ENCODE measurements at places on chromosomes 3 and 15.

- no peak for DNase-seq
These were observed 25.7 kb downstream of the ZDHHC3 start for GRCh38 chr3:44950275-44950734.

GRCh38 chr3:14768182-14768790 lies 50.5 kb upstream of the FGD5 start:
- DNase-seq = no peak

- DNase-seq = no peak
These were observed 630.5 kb downstream of the TBL1XR1 start for GRCh38 chr3:176566757-176567156.

GRCh38 chr15:27899583-27900285 lies 199.4 kb downstream of the OCA2 start:
- DNase-seq = no peak

DNA sequence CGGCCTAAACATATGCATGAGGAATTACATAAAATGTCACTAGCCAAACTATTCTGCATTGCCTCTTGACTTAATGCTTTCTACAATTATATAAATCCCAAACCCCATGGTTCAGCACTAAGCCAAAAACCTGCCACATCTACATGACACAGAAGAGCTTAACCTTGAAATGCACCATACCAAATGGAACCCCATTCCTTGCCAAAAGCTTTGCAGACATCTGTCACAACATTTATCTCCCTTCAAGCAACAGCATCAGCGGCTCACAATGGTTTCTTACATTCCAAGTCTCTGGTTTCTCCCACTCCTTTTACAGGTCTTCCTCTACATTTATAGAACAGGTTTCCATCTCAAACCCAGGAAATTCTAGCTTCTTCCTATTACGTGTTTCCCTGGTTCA lies 58.4 kb upstream of the GYG1 start:
- no peak for DNase-seq

GRCh38 chr3:176661432-176661964 lies 535.8 kb downstream of the TBL1XR1 start:
- no peak for DNase-seq

DNA sequence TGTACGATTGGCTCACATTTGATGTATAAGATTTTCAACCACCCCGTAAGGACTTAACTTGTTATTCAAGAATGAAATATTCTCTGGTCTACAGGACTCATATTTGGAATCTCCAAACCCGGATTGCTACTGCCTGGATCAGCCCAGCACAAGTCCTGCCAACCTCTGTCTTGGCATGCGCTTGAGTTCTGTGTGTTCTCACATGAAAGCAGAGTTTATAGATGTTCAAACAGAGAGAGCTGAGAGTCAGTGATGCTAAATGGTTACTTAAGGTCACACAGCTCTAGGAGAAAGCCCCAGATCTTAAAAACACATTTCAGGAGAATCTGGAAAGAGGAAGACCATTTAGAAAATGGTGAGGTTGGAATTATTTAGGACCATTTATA lies 268.0 kb upstream of the TBL1XR1 start:
- no peak for DNase-seq

DNA sequence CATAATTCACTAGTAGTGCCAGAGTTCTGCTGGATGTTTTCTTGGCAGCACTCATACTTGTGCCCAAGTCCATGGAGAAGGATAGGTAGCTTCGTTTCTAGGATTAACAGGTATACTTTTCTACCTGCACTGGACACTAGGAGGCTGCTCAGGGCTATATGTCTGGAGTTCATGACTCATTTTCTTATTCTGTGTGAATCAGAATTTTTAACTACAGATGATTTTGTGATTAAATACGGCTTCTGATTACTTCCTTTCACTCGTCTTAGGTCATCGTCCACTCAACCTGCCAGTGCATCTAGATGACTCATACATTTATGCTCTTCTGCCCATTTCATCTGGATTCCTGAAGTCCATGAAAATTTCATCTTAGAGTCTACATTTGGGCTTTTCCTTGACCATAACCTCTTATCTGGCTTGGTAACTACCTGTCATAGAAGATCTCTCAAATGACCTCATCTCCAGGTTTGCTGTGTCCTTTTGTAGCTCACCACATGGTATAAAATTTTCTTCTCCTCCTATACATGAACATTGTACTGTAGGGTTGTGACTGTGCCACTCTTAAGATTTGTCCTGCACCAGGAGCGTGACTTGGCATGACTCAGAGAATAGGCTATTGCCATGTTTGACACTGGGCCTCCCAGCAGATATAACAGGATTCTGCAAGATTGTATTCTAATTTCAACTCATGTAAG lies 66.7 kb upstream of the GCSAM start:
- DNase-seq = no peak

GRCh38 chr3:174488527-174488926 lies 370.6 kb upstream of the NAALADL2 start:
- DNase-seq = no peak

- DNase-seq = no peak
These were observed 217.2 kb upstream of the CGNL1 start for GRCh38 chr15:57158997-57159668.

DNA sequence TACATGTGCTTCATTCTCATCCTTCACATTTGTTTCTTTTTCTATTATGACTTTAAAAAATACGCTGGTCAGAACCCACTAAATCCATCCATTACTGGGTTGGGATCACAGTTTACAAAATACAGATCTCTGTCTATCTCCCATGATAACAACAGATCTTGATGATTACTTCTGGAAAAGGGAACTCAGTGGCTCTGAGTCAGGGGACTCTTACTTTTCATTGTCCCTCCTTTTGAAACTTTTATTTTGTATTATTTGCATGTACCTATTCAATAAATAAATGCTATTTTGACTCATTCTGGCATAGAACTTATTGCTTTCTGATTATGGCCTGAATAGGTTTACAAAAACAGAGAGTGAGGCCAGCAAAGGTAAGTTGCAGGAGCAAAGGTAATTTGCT lies 11.6 kb upstream of the RASGRP1 start:
- DNase-seq = no peak

All from activated CD4-positive, alpha-beta T cell treated with anti-CD3 and anti-CD28 coated beads, Interleukin-10, Interleukin-2, amounts not matched to agents 100 ng/mL and 50 ng/mL, durations not matched to agents 16 hours and 8 hours (primary cell).